DMS 273 treated with DMSO at 0.1 percent for 48 hours (cell line): ENCODE measurements at places on chromosomes 6 and 20.

DNA sequence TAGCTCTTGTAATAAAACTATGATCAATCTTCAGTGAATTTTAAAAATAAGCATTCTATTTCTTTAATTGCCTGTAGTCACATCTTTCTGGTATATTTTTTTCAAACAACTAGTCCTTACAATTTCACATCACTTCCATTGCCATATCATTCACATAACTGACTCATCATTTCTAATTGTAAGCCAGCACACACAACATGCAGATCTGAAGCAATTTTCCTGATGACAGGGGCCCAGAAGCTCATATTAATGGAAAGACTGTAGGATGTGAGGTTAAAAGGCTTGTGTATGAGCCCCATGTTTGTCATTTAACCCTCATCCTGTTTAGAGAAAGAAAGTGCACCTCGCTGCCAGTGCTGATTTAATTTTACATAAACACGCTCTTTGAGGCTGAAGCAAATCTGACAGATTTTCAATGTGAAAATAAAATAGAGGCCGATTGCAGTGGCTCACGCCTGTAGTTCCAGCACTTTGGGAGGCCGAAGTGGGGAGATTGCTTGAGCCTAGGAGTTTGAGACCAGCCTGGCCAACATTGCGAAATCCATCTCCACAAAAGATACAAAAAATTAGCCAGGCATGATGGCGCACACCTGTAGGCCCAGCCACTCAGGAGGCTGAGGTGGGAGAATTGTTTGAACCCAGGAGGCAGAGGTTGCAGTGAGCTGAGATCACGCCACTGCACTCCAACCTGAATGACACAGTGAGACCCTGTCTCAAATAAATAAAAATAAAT lies 40.1 kb upstream of the LTV1 start:
- DNase-seq, result no peak

DNA sequence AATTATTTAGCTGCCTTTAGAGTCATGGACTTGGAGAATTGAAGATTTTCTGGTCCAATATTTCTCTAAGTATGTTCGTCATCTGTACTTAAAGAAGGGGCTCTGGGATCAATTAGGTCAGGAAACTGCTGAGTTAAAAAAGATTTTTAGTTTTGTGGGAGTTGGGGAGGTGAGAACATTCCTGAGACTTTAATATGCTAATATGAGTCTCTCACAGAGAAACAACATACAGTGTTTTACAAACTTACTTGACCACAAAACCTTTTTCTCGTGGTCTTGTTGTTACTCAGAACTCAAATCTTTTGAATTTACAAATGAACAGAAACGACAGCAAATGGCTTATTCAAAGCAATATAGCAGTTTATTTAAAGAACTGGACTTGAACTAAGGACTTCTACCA lies 67.9 kb downstream of the LIN28B start:
- DNase-seq, result no peak

DNA sequence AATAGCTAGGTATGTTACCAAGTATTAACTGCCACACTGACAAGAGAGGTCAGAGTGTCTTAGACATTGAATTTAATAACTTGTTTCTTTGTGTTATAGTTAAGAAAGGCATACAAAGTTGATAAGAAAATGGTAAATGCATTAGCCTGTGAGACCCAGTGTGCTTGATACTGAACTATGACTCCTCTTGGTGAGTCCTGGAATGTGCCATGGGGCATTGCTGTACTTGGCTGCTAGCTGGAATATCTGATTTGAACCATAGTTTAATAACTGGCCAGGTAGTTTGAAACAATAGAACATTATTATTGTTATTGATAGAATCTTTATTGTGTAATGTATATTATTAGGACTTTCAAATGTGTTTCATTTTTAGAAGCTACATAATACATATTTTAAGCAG lies 70.0 kb downstream of the ZFAND3 start:
- DNase-seq, result no peak

GRCh38 chr6:23690453-23691049 lies 435.5 kb upstream of the NRSN1 start:
- no peak for DNase-seq

DNA sequence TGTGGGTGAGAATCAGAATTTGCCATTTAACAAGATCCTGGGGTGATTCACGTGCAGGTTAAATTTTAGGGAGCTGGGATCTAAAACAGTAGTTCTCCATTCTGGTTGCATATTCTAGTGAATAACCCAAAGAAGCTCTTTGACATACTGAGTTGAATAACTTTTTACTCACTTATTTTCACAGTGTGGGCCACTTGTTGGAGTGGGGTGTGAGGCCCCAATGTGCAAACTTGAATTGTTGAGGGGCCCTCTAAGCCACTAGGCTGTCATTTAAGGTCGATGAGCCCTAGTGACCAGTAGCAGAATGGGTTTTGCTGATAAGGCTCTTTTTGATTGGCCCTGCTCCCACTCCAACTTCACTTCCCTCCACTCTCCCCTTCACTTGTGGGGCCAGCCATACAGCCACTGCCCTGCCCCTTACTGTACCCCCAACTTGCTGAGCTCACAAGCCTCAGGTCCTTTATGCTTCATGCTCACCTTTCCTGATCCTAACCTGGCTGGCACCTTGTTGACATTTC lies 33.6 kb upstream of the RIPOR2 start:
- no peak for DNase-seq

- peak; percentile 71 for DNase-seq
Measured at GRCh38 chr20:17873410-17874270, 95.0 kb downstream of the SNX5 start.

GRCh38 chr6:44078219-44078826 lies 48.9 kb downstream of the MRPL14 start:
- DNase-seq, result no peak

GRCh38 chr6:163123098-163123497 lies 291.4 kb upstream of the QKI start:
- no peak for DNase-seq

- peak; percentile 32 for DNase-seq
Measured at GRCh38 chr6:3162565-3163247, 5.4 kb upstream of the TUBB2A start.

- no peak for DNase-seq
Measured at GRCh38 chr6:4944325-4944724, 59.5 kb downstream of the RPP40 start.

DNA sequence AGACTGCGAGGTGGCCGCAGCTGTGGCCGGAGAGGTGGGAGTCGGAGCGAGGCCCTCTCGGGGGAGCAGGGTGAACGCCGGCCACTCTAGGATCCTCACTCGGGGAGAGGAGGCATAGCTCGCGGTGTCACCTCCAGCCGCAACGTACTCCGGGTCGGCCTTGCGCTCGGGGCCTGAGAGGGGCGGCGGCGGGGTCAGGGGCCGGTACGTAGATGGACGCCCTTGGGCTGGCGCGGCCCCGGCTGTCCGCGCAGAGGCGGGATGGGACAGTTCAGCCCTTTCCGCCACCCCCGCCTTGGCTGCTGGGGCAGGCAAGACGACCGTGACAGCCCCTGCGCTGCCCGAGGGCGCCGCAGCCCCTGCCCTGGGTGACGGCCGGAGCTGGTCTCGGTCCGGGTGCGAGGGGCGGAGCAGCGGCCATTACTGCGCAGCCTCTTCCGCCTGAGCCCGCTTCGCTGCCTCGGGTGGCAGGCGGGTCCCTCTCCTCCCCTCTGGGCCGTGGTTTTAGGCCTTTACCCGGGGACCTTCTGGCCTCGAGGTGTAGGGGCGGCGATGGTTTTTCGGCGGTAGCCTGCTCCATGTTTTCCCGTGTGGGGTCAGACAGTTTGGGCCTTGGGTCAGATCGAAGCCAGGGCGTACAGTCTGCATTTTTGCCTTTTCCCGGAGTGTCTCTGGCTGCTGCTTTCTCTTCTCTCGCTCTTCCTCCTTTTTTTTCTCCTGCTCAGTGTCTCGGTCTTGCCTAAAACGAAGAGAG lies 405 bp downstream of the RNF146 start:
- DNase-seq, result peak; percentile 44

DNA sequence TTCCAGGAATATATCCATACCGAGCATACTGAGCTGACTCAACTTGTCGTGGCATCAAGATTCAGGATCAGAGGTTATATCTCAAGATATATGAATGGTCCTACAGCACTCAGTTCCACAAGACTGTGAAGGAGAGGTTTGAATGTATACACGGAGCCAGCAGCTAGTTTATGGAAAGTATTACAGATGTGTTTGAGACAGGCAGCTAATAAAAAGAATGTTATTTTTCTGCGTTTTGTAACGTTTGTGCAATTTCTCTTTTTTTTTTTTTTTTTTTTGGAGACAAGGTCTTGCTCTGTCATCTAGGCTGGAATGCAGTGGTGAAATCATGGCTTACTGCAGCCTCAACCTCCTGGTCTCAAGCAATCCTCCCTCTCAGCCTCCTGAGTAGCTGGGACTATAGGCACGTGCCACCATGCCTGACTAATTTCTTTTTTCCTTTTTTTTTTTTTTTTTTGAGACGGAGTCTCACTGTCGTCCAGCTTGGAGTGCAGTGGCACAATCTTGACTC lies 3.4 kb upstream of the FAM110A start:
- DNase-seq, result no peak

- no peak for DNase-seq
Measured at GRCh38 chr20:8132484-8133309, 631 bp downstream of the PLCB1 start.

- DNase-seq, result no peak
Measured at GRCh38 chr6:39488255-39488879, 165.9 kb upstream of the KCNK16 start.

DNA sequence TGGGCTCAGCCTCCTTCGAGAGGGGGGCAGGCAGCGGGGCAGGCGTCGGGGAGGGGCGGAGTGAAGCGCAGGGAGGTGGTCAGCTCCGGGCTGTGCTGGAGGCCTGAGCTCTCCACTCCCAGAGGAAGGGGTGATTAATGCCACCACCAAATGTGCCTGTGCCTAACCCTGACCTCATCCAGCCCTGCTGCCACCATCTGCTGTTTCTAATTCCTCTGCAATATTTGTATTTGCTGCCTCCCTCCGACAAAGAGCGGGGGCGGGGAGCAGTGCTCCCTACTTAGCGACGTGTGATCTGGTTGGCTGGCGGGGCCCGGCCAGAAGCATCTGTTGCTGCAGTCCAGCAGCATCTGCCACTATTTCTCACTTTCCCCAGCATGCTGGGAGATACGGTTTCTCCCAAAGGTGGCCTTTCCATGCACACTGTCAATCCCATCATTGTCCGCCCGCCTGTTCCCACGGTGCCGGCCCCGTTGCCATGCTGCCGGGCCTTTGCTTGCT lies 47.0 kb downstream of the DLL1 start:
- DNase-seq, result peak; percentile 96

DNA sequence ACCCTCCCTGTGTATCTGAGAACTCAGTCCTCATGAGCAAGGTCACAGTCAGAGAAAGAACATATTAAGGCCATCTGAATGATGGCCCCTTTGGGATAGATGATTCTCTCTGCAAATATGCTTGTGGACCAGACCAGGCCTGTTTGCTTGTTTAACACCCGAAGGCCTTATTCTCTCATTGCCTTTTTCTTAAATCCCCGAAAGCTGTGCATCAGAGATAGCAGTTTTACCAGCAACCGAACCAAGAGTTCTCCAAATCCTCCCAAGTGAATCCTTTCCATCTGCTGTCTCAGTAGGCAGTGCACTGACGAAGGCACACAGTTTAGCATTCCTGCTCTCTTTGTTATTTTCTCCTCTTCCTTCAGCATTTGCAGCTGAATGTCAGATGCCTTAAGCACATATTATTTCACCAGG lies 79.8 kb downstream of the TRMT6 start:
- no peak for DNase-seq

DNA sequence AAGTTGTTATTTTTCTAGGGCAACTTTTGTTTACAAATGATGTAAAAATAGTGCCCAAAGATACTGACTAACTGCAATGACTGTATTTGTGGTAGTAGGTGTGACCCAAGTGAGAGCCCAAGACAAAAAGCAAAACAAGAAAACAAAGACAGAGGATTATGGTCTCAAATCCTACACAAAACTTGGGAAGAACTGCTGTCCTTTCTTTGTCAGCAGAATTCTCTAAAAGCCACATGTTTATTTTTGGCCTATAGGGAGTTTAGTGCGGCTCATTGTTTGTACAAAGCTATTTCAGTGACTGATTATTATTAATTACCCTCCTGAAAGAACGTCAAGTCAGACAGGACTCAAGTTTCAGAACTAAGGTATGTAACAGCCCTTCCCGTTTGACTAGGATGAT lies 509.2 kb upstream of the SLC35B3 start:
- no peak for DNase-seq

- DNase-seq, result no peak
Measured at GRCh38 chr20:24423390-24424313, 45.8 kb upstream of the SYNDIG1 start.

DNA sequence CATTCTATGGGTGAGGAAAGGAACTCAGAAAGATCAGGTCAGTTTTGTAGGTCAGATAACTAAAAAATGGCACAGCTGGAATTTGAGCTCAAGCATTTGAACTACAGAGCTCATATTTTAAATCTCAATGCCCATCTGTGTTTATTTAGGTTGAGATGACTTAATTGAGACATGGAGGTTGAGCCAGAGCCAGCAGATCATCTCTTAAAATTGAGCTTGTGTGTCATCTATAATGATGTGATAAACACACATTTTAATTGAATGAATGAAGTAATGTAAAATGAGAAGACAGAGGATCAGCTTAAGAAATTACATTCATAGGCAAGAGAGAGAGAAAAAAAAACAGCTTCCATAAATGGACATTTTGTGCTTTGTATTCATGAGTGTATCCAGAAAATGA lies 3.7 kb downstream of the MANEA start:
- DNase-seq, result no peak
